Activated CD4-positive, alpha-beta memory T cell treated with anti-CD3 and anti-CD28 coated beads for 36 hours (primary cell): ENCODE measurements at places on chromosomes 12 and 14. TPM values are rescaled to one million over a fixed set of nuclear protein-coding genes. Genes with fewer than 3 reads are reported as not detected.

GARIN6 gene
- total RNA-seq: not detected

CIDEB gene
- total RNA-seq: 25.8 TPM

GALNT8 gene
- 0.97 TPM for total RNA-seq

SIRT4 gene
- 1.8 TPM for total RNA-seq

ALDH1L2 gene
- total RNA-seq: 4.8 TPM

POLE2 gene
- 43.4 TPM for total RNA-seq

CLEC4D gene
- total RNA-seq: not detected

ISM2 gene
- not detected for total RNA-seq

SPIC gene
- total RNA-seq: not detected

RNASE1 gene
- not detected for total RNA-seq

NANOG gene
- not detected for total RNA-seq

KLRC3 gene
- total RNA-seq: not detected

RBMS2 gene
- total RNA-seq: 2.2 TPM

LRTM2 gene
- total RNA-seq: not detected

MYF6 gene
- total RNA-seq: not detected

OAS1 gene
- 46.0 TPM for total RNA-seq

CLEC14A gene
- total RNA-seq: not detected

LRCOL1 gene
- total RNA-seq: not detected

MMP19 gene
- not detected for total RNA-seq

SLC25A21 gene
- not detected for total RNA-seq

SLC17A8 gene
- total RNA-seq: not detected

TMEM117 gene
- 1.7 TPM for total RNA-seq

ZNF891 gene
- total RNA-seq: 1.1 TPM

RASSF9 gene
- not detected for total RNA-seq

ANO2 gene
- total RNA-seq: not detected

MIS18BP1 gene
- 53.7 TPM for total RNA-seq

LRIG3 gene
- total RNA-seq: not detected

KRT5 gene
- total RNA-seq: not detected
